ENCODE measurements at places on chromosomes 4 and X.
A peak's percentile ranks its signal among the peaks of the same experiment; 100 is the strongest.

DNA sequence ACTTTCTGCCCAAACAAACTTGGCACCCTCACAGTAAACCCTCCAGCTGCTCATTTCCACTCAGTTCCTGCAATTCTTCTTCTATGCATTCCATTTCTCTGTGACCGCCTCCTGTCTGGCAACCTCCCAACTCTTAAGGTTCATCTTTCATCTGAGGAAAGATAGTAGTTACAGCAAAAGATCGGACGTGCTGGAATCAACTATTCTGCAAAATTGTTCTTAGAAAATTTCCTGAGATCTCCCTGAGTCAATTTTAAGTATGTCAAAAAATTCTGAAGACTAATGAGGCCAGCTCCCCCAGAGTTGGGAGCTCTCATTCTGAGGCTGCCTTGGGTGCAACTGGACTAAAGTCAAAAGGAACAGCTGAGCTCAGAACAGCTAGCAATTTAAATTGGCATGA is 1026.0 kb downstream of the ADGRL3 start:
- no peak for DNase-seq

GRCh38 chrX:130680164-130681035 is 222.6 kb downstream of the ENOX2 start:
- DNase-seq, result no peak

- no peak for DNase-seq
Measured at GRCh38 chr4:7239844-7240243, 47.5 kb downstream of the SORCS2 start.

- DNase-seq, result no peak
Measured at GRCh38 chrX:152601848-152602616, 35.7 kb upstream of the GABRQ start.

DNA sequence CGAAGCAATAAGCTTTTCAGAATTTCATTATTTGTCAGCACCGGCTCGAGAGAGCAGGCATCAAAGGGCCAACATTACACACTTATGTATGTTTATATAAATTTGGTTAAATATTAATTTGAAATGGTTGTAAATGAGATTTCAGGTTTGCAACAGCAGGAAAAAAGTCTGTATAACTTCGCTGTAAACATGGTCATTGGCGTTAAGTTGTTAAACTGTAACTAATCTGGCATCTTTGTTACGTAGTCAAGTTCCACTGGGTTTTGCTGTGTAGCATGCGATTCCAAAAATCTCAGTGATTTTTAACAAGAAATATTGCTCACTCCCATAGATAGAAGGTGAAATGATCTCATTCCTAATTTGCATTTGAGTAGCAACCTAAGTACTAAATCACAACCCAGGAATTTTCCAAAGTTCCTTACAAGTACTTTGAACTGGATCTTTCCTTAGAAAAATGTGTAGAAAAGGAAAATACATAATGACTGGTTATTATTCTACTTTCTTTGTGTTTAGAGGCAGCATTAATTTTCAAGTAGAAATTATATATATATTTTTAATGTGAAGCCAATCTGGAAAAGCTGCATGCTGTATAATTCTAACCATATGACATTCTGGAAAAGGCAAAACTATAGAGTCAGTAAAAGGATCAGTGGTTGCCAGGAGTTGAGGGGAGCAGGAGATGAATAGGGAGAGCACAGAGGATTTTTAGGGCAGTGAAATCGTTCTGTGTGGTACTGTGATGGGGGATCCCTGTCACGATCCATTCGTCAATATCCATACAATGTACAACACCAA is 222.1 kb downstream of the CBR4 start:
- no peak for DNase-seq

GRCh38 chr4:13547485-13548041 is 3.3 kb upstream of the NKX3-2 start:
- no peak for DNase-seq

- DNase-seq, result no peak
Measured at GRCh38 chr4:132299841-132300240, 849.3 kb upstream of the PCDH10 start.

GRCh38 chr4:7719354-7720174 is 220.1 kb downstream of the AFAP1 start:
- peak; percentile 56 for DNase-seq

DNA sequence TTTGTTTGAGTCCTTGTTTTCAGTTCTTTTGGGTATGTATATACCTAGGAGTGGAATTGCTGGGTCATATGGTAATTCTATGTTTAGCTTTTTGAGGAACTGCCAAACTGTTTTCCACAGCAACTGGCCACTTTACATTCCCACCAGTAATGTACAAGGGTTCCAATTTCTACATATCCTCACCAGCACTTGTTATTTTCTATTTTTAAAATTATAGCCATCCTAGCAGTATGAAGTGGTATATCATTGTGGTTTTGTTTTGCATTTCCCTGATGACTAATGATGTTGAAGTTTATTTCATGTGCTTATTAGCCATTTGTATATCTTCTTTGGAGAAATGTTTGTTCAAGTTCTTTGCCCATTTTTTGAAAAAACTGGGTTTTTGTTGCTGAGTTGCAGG is 39.6 kb downstream of the TMEM164 start:
- DNase-seq, result no peak

DNA sequence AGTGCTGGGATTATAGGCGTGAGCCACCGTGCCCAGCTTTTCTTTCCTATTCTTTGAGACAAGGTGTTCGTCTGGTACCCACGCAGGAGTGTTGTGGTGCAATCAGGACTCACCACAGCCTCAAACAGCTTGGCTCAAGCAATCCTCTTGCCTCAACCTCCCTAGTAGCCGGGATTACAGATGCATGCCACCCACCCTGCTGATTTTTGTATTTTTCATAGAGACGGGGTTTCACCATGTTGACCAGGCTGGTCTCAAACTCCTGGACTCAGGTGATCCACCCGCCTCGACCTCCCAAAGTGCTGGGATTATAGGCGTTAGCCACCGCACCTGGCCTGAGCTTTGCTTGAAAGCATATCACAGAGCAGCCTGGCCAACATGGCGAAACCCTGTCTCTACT is 1.5 kb upstream of the CRLF2 start:
- no peak for DNase-seq

- no peak for DNase-seq
Measured at GRCh38 chr4:177266506-177266905, 43.2 kb upstream of the NEIL3 start.

GRCh38 chrX:22486296-22486695 is 213.6 kb downstream of the CBLL2 start:
- no peak for DNase-seq

GRCh38 chrX:40849906-40850823 is 114.8 kb upstream of the MED14 start:
- DNase-seq, result no peak

GRCh38 chr4:172982151-172982590 is 186.4 kb upstream of the GALNT7 start:
- no peak for DNase-seq

GRCh38 chr4:2066571-2067445 is 7.7 kb downstream of the NAT8L start:
- DNase-seq, result no peak

DNA sequence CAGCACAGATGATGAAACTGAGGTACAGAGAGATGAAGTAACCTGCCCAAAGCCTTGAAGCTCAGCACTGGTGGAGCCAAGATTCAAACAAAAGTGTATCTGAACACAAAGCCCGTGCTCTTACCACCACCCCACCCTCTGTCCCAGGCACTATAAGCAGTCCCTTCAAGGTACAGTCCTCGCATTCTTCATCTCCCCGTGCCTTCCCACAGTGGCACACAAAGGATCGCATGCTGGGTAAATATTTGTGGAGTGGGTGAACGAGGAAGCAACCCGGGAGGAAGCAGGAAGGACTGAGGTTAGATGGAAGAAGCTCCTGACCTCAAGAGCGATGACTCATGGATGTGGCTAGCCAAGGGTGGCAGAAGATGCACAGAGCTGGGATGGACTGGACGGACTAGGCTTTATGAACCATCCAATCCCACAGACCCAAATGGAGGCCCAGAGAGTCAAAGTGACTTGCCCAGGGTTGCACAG is 18.4 kb downstream of the IQSEC2 start:
- DNase-seq, result no peak

DNA sequence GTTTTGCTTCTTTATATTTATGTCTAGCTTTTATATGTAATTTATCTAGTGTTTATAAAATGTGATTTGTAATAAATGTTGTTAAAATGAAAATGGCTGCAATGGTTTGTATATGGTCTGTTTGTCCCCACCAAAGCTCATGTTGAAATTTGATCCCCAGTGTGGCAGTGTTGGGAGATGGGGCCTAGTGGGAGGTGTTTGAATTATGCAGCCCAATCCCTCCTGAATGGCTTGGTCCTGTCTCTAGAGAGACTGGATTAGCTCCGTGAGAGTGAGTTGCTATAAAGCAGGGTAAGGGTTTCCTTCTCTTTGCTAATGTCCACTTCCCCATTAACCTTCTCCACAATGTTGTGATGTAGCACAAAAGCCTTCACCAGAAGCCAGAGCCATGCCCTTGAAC is 30.0 kb upstream of the JADE3 start:
- no peak for DNase-seq

GRCh38 chr4:102343964-102344519 is 1.2 kb downstream of the SLC39A8 start:
- no peak for DNase-seq

GRCh38 chr4:42865572-42866189 is 26.8 kb upstream of the GRXCR1 start:
- no peak for DNase-seq

DNA sequence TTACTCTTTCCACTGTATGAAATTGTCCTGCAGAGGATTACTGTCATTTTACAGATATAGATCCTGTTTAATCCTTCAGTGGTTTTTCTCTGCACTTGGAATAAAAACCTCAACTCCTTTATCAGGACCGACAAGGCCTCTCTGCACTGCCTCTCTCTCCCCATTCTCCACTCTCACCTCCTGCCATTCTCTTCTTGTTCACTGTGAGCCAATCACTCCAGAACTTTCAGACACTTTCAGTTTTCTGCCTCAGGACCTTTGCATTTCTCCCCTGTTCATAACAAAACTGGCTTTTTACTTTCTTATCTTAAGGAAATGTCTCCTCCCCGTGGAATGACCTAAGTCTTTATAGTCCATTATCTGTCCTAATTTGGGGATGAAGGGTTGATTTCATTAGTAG is 137.3 kb downstream of the ELOVL6 start:
- no peak for DNase-seq

GRCh38 chr4:56092540-56092939 is 143.8 kb downstream of the CEP135 start:
- no peak for DNase-seq

GRCh38 chr4:161486461-161486860 is 677.3 kb downstream of the FSTL5 start:
- no peak for DNase-seq

- no peak for DNase-seq
Measured at GRCh38 chrX:14209034-14209433, 179.3 kb upstream of the GEMIN8 start.

GRCh38 chr4:22434895-22435294 is 81.0 kb downstream of the ADGRA3 start:
- DNase-seq, result no peak

GRCh38 chr4:56622176-56622575 is 58.9 kb downstream of the HOPX start:
- DNase-seq, result no peak

DNA sequence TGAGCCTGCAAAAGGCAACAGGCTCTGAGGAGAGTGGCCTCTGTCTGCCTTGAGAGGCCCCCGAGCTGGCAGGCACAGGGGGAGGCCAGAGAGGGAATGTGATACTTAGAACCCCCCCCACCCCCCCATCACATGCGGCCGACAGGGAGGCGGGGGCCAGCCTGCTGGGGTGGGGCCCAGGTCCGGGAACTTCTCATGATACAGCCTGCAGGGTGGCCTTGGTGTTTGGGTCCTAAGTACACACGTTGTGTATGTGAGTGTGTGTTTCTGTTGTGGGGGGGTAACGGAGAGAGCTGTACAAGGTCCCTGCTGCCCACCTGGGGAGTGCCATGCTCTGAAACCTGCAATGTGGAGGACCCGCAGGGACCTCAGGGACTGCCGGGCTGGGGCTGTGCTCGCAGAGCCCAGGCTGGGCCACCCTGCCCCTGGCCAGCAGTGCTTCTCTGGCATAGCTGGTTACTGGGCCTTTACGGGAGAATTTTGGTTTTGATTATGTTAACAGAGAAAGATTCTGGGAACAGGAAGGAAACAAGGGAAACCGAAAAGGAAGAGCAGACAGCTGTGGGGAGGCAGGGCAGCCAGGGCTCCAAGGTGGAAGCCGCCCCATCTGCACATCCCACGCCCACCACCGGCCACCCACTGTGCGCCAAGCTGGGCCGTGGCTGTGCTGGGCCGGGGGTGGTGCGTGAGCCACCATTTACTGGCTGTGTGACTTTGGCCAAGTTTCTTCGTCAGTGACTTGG is 19.9 kb downstream of the SH3BP2 start:
- DNase-seq, result no peak

- DNase-seq, result no peak
Measured at GRCh38 chr4:21535898-21536297, 412.7 kb downstream of the KCNIP4 start.

GRCh38 chrX:34058005-34058404 is 74.1 kb downstream of the FAM47A start:
- no peak for DNase-seq

- no peak for DNase-seq
Measured at GRCh38 chr4:172777729-172778431, 390.7 kb upstream of the GALNT7 start.

DNA sequence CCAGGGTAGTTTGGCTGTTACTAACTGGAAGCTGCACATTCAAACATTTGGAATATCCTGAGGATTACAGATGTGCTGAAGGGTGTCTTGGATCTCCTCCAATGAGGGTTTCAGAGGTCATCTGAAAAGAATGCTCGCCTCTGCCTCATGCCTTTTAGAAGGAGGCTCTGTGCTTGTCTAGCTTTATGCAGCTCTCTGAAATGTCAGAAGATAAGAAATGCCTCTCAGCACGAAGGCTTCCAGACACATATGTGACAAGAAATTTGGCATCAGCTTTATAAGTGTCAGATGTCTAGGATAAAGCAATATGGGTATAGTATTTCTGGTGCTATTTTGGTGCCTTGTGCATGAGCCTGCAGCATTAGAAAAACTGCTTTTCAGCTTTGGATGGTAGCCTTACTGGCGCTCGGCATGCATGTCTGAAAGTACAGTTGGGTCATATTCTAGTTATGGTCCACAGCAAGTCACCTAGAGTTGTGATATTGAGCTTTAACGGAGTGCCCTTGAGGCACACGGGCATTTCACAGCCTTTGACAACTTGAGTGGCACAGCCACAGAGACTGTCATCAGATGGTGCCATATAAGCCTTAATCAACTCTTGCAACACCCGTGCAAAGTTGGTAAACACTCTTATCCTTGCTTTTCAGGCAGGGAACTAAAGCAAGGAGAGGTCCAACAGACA is 70.8 kb upstream of the PGRMC2 start:
- DNase-seq, result no peak

Measured in activated naive CD4-positive, alpha-beta T cell (primary cell).